ENCODE measurements at places on chromosomes 5 and 9. TPM values are rescaled to one million over a fixed set of nuclear protein-coding genes. Genes with fewer than 3 reads are reported as not detected.

Gene CARTPT
- total RNA-seq: not detected

Gene IFNA21
- not detected for total RNA-seq

DNA sequence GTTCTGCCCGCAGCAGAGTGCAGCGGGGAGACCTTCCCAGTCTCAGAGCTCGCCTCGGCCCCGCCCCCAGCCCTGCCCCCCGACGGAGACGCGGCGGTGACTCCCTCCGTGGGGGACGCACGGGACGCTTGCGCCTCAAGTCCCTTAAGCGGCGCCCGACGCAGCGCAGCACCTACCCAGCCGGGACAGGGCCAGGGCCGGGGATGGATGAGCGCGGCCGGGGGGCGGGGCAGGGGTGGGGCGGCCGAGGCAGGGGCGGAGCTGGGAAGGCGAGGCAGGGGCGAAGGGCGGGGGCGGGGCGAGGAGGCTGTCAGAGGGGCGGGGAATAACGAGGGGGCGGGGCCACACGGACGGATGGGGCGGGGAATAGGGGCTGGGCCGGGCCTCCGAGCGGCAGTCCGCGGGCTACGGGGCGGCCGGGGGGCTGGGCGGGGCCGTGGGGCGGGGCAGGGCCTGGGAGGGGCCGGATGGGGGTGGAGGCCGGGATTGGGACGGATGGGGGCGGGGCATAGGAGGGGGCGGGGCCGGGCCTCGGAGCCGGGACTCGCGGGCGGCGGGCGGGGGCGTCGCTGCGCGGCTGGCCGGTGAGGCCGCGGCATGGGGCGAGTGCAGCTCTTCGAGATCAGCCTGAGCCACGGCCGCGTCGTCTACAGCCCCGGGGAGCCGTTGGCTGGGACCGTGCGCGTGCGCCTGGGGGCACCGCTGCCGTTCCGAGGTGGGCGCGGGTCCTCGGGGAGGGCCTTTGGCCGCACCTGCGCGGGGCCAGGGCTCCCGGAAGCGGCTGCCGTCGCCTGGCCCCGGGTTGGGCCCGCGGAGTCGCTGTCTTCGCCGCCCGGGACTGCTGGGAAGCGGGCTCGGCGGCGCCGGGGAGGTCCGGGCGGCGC is at the start of gene ARRDC1:
TSS of gene ARRDC1 (plus strand) at position 566 of the 884 bp plus-strand sequence. CDS start at position 598, 32 bp downstream.
- peak; percentile 96 for DNase-seq

DNA sequence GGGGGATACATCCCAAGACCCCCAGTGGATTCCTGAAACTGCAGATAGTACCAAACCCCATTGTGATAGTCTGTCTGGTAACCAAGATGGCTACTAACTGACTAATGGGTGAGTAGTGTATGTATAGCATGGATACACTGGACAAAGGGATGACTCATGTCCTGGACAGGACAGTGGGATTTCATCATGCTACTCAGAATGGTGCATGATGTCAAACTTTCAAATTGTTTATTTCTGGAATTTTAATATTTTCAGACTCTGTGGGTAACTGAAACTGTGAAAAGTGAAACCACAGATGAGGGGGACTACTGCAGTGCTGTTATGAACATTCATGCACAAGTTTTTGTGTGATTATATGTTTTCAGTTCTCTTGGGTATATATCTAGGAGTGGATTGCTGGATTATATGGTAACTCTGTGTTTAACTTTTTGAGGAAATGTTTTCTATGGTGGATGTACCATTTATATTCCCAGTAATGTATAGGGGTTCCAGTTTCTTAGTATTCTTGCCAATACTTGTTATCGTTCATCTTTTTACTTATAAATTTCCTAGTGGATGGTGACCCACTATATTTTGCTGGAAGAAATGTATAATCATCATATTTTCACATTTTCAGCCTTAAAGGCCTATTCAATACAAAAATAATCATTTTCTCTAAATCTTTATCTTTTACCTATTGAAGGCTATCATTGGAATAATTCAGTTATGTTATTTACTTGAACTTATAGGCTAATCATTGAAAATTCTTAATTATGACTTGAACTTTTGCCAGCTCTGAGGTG is 140.9 kb downstream of the NR3C1 start:
- DNase-seq: no peak

Gene OR13C4
- not detected for total RNA-seq

- no peak for DNase-seq
These were observed 5.6 kb upstream of the RNF44 start for GRCh38 chr5:176542596-176543427.

DNA sequence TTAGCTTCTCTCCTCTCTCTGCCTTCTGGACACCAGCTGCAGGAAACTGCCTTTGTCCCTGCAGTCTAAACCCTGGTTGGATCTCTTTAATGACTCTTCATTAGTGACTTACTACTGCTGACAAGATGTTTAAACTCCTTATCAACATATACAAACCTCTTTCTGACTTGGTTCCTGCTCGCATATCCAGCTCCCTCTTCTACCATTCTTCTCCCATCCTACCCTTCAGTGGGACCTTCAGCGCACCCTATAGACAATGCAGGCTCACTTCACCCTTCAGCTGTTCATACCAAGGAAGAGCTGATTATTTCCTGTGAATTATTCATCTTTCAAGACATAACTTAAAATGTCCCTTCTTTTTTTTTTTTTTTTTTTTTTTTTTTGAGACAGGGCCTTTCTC is 436.5 kb downstream of the KIAA0825 start:
- DNase-seq: no peak

Gene SV2C
- total RNA-seq: 0.20 TPM

GRCh38 chr9:133658442-133659431 is 22.6 kb downstream of the DBH start:
- DNase-seq: peak; percentile 44

GRCh38 chr5:115736004-115736689 is 80.3 kb downstream of the CDO1 start:
- no peak for DNase-seq

Gene SPATA31A3
- total RNA-seq: not detected

DNA sequence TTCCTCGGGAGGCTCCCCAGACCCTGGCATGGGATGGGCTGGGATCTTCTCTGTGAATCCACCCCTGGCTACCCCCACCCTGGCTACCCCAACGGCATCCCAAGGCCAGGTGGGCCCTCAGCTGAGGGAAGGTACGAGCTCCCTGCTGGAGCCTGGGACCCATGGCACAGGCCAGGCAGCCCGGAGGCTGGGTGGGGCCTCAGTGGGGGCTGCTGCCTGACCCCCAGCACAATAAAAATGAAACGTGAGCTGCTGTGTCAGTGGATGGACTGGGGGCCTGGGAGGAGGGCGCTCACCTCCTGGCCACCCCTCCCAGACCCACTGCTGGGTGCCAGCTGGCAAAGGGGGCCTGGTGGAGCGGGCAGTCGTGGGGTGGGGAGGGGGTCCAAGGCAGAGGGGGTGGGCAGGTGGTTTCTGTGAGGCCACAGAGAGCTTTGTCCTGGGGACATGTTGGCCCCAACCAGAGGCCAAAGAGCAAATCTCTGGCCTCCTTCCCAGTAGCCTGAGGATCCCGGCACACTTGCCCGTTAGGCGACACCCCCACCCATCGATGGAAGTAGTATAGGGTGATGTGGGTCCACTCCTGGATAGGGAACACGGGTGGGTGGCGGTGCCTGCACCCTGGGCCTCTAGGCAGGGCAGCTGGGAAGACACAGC is 9.8 kb downstream of the EGFL7 start:
- DNase-seq: no peak

Gene DMRTA1
- 1.3 TPM for total RNA-seq

DNA sequence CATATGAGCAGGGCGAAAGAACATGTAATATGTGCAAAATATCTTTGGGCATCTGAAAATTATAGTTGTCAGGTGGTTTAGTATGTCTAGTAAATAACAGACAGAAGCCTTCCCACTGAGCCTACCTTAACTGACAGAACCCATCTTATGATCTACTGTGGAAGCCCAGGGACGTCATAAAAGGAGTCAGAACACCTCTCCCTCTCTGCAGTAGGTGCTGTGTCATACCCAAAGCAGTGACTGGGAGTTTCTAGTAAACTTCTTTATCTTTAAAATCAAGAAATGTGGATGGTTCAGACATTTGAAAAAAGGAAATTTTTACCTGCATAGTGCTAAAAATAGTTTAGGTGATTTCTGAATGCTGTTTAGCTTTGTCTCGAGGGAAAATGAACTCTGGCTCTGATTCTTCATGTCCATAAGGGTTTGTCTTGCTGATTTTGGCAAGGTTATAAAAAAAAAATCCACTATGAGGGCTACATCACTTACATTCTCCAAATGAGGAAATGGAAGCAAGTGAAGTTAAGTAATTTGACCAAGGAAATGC is 104.0 kb downstream of the NUDT12 start:
- DNase-seq: no peak

Gene KIAA1191
- 83.8 TPM for total RNA-seq

Gene CER1
- total RNA-seq: not detected

- no peak for DNase-seq
These were observed 87.9 kb downstream of the ANKH start for GRCh38 chr5:14783691-14784090.

Gene CCDC107
- 49.4 TPM for total RNA-seq

Gene WHRN
- 5.0 TPM for total RNA-seq

GRCh38 chr5:126718236-126718868 is 58.6 kb upstream of the LMNB1 start:
- DNase-seq: no peak

Gene ELAVL2
- not detected for total RNA-seq

DNA sequence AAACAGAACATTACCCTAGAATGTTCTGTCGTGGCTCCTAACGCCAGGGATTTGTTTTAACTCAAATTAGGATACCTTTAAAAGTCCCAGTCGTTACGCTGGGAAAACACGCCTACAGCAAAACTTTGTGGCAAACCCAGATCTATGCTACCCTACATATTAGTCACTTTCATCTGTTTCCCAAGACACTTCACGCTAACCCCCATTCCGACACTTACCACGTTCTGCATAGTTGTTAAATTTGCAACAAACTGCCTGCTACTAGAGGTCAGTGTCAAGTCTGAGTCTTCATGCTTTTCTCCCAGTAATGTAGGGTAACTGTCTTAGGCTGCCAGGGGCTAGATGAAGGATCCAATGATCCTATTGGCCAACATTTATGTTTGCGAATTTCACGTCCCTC is 140.3 kb downstream of the RASEF start:
- no peak for DNase-seq

- no peak for DNase-seq
These were observed 430 bp upstream of the MSH3 start for GRCh38 chr5:80654054-80654390.

Gene JAKMIP2
- 8.4 TPM for total RNA-seq

Gene COL5A1
- 31.4 TPM for total RNA-seq

DNA sequence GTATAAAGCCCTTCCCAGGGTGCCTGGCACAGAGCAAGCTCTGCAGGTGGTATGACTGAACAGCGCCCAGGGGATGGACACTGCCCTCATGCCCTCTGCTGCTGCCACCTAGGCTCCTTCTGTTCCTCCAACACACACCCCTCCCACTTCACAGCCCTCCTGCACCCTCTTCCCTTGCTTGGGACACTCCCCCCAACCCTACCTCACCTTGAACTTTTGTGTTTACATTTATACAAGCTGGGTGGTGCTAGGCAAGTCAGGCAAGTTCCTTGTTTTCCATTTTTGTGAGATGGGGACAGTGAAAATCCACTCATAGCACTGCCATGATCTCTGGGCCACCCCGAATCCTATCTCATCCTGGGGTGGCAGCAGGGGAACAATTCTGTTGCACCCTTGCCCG is 18.8 kb upstream of the CORO2A start:
- no peak for DNase-seq

DNA sequence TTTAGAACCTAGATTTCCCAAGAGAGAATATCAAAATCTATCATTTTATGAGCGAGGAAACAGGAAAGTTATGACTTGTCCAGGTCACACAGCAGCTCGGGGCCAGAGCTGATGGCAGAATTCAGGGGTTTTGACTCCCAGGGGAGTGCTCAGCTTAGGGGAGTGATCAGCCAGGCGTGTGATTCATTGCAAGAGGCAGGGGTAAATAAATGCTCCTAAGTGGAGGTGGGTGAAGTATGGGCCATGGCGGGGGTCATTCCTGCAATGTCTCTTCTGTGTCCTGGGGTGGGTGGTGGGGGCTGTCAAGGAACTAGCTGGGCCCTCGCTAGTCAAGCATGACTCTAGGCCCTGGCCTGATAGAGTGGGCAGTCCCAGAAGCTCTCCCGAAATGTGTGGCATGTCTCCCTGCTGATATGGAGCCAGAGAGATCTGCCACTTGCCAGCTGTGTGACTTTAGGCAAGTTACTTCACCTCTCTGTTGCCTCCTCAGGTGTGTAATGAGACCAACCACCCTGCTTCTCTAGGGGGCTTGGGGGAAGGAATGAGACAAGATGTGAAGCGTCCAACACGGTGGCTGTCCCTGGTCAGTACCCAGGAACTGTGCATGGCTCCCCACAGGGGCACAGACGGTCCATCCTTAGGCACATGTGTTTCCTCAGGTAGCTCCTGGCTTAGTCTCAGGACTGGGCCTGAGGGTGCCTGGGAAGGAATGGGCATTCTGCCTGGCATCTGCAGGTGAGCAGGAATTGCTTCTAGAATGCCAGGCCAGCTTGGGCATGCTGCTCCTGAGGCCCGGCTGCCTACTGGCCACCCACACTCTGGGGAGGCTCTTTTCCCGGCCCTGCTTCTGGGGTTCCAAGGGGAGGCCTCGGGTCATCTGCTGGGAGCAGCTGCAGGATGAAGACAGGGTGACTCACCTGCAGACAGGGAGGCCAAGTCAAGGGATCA is 36.5 kb upstream of the SH3PXD2B start:
- DNase-seq: no peak

Gene ANKRD33B
- 7.9 TPM for total RNA-seq

Gene GFRA3
- 0.39 TPM for total RNA-seq

DNA sequence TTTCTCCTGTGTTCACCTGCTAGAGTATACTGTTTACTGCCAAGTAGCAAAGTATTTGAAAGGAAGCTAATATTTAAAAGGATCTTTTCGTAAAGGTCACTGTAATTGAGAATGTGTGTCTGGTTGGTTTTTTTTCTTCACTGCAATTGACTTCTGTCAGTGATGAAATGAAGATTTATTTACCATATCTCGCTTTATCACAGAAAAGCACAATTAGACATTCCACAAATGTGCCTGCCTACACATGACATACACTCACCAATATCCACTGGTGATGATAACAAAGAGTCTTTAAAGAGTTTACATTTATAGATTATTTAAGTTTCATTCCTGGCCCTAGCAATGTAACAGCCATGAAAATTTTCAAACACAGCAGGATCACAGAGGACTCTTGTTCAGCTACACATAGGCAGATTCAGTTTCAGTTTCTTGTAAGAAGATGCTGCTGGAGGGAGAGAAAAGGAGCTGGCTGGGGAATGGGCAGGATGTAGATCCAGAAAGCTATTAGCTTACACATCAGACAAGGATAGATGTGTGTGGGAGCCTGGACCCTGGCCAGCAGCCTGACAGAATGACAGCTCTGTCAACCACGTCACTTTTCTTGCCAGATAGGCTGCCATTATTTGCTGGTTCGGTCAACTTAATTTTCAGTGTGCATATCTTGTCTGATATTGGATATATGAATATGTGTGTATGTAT is 104.0 kb downstream of the GDNF start:
- DNase-seq: no peak

Gene RHOBTB3
- 99.5 TPM for total RNA-seq

DNA sequence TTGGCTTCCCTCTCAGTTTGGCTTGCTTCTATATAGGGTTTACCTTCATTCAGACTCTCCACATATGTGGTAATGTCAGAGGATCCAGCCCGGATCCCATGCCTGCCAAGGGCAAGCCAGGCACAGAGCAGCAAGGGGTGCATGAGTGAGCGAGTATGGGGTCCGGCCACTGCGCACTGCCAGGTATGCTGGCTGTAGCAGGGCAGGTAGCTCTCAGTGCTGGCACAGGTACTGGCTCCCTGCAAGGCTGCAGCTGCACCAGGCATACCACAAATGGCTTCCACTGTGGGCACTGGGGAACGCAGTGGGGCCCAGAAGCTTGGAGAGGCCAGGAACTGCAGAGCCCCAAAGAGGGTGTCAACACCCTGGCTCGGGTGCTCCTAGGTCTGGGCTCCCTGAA is 86.2 kb downstream of the GIN1 start:
- no peak for DNase-seq

- DNase-seq: no peak
These were observed 11.0 kb upstream of the HAVCR1 start for GRCh38 chr5:157069949-157070348.
